Colonic mucosa (tissue), 4 donors: ENCODE measurements at places on chromosomes 3 and 15. TPM values are rescaled to one million over a fixed set of nuclear protein-coding genes. Genes with fewer than 3 reads are reported as not detected.

The KBTBD12 gene
- 3.2 TPM for total RNA-seq

The IGDCC3 gene
- total RNA-seq, result 0.12 TPM

The SLC27A2 gene
- total RNA-seq, result 55.7 TPM

The CCDC9B gene
- total RNA-seq, result 28.7 TPM
